Heart right ventricle (tissue), 16 donors: ENCODE measurements at places on chromosomes 1 and 21. TPM values are rescaled to one million over a fixed set of nuclear protein-coding genes. Genes with fewer than 3 reads are reported as not detected.

The RNU1-3 gene
- total RNA-seq: 2,262 TPM

The RGSL1 gene
- total RNA-seq: not detected

The H6PD gene
- 38.7 TPM for total RNA-seq

DNA sequence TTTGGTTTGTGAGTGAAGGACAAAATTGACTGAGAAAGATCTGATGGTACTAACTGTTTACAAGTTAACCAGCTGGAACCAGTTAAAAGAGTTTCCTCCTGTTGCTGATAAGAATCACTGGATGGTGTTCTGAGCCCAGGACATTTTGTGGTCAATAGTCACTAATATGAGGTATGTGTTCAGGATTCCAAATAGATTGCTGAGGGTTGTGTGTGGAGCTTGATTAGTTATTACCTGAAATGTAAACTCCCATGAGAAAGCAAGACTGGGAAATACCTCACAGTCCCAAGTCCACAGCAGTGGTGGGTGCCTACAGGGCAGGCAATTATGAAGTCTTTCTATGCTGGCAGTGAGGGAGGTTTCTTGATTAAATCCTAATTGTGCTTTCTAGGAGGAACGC is 164.6 kb downstream of the DNM3 start:
- H3K27me3 ChIP-seq: no peaks in the 10 kb centered on the region
- no peak overlapping the region for H3K27ac ChIP-seq
- no peaks in the 10 kb centered on the region for H3K4me1 ChIP-seq
- H3K4me3 ChIP-seq: no peak overlapping the region
- DNase-seq: no peak

DNA sequence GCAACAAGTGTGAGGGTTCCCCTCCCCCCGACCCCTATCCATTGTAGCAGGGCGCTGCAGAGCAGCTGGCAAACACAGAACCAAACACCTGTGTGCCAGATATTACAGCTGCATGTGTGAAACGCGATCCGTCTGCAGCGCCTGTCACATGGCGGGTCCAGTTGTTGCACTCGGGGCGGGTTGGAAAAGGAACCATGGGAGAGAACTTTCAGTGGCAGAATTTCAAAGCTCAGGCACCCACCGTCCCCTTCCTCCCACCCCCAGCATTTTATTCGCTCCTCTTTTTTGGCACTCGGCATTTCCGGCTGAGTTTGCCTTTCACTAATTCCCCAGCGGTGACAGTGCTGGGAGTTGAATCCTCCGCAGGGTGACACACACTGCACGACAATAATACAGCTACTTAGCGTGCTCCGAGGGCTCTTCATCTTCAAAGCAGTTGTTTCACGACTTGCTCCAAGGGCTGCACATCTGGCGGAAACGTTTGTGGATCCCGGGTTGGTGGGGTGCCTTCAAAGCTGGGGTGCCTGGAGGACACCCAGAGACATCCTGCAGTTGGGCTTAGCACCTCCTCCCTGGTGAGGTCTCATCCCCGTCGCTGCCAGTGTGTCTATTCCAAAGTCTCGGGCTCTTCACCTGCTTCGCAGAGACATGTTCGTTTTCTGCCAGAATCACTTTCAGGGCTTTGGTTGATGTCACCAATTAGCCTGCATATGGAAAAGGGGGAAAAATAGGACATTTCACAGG is 180.7 kb downstream of the ZBTB18 start:
- no peak overlapping the region for H3K4me3 ChIP-seq
- no peak for DNase-seq
- H3K36me3 ChIP-seq: no peaks in the 10 kb centered on the region

The RAB25 gene
- total RNA-seq: not detected

- no peak overlapping the region for H3K27ac ChIP-seq
- no peak overlapping the region for H3K4me3 ChIP-seq
- H3K27me3 ChIP-seq: no peaks in the 10 kb centered on the region
- H3K36me3 ChIP-seq: no peaks in the 10 kb centered on the region
Measured at GRCh38 chr1:187063271-187063670, 234.5 kb downstream of the PLA2G4A start.

DNA sequence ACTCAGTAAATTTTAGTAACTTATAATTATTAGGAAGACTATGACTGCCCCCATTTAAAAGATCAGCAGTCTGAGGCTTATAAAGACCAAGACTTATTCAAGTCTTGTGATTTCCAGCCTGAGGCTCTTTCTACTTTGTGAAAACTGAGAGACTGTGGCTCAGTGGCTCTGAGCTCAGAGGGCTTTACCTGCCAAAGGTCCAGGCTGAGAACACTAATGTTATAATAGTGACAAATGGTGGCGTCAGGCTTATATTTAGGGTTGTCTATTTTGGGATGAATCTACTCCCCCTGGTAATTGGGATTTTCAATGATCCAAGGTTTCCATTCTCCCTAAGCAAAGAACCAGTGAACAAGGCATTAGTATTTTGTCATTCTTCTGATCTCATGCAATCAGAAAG is 42.6 kb upstream of the EPS15 start:
- H3K27ac ChIP-seq: no peak overlapping the region
- DNase-seq: no peak
- H3K4me1 ChIP-seq: peaks cover 35% of the 10 kb centered on the region

The BRINP3 gene
- total RNA-seq: 0.20 TPM

GRCh38 chr1:82299656-82300055 is 498.9 kb downstream of the ADGRL2 start:
- no peaks in the 10 kb centered on the region for H3K4me1 ChIP-seq
- no peaks in the 10 kb centered on the region for H3K36me3 ChIP-seq
- no peak overlapping the region for H3K27ac ChIP-seq
- no peak overlapping the region for H3K4me3 ChIP-seq
- no peaks in the 10 kb centered on the region for H3K27me3 ChIP-seq

GRCh38 chr21:37139902-37140301 is 66.8 kb downstream of the TTC3 start:
- no peak overlapping the region for H3K27ac ChIP-seq
- H3K36me3 ChIP-seq: no peaks in the 10 kb centered on the region
- no peaks in the 10 kb centered on the region for H3K27me3 ChIP-seq
- no peak for DNase-seq
- H3K4me3 ChIP-seq: no peak overlapping the region
- H3K4me1 ChIP-seq: no peaks in the 10 kb centered on the region

GRCh38 chr1:14205066-14205465 is 393.4 kb upstream of the KAZN start:
- H3K27me3 ChIP-seq: peaks cover 18% of the 10 kb centered on the region
- H3K4me3 ChIP-seq: no peak overlapping the region
- H3K4me1 ChIP-seq: no peaks in the 10 kb centered on the region
- H3K27ac ChIP-seq: no peak overlapping the region
- H3K36me3 ChIP-seq: no peaks in the 10 kb centered on the region
- DNase-seq: no peak

DNA sequence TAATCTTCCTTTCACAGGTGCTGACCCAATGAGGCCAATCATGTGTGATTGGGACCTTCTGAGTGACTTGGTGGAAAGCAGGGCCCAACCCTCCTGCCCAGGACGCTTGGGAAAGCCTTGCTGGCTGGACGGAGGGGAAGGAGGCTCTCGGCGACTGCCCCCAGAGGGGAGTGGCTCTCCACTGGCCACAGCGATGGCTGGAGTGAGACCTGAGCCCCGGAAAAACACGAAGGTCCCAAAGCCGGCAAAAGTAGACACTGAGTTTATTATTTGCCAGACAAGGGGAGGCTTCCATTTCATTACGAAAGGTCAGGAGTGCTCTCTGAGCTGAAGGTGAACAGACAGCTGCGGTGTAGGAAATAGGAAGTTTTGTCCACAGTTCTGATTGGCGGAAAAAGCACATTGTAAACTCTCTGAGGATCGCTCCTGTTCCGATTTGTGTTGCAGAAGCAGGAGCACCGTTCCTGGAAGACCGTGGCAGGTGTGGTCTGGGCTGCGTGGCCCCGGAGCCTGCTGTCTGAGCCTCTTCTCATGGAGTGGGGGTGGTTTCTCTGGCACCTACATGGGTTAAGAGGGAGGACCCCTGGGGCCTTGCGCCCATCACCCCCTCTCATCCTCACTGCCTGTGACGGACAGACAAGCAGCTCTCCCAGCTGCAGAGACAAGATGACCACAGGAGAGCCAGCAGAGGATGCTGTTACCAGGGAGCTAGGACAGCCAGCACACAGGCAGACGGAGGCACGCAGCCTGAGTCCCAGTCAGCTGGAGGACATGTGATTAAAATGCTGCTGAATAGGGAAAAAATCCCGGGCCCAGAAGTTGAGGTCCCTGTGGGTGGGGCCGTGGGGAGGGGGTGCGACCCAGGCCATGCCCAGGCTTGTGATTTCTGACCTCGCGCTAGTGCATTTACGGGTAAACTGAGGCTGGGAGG is 41.5 kb downstream of the KRTAP10-1 start:
- DNase-seq: no peak
- H3K36me3 ChIP-seq: no peaks in the 10 kb centered on the region
- no peak overlapping the region for H3K27ac ChIP-seq
- peaks cover 7% of the 10 kb centered on the region for H3K4me1 ChIP-seq
- H3K27me3 ChIP-seq: peaks cover 6% of the 10 kb centered on the region

The LPAR3 gene
- 14.2 TPM for total RNA-seq

DNA sequence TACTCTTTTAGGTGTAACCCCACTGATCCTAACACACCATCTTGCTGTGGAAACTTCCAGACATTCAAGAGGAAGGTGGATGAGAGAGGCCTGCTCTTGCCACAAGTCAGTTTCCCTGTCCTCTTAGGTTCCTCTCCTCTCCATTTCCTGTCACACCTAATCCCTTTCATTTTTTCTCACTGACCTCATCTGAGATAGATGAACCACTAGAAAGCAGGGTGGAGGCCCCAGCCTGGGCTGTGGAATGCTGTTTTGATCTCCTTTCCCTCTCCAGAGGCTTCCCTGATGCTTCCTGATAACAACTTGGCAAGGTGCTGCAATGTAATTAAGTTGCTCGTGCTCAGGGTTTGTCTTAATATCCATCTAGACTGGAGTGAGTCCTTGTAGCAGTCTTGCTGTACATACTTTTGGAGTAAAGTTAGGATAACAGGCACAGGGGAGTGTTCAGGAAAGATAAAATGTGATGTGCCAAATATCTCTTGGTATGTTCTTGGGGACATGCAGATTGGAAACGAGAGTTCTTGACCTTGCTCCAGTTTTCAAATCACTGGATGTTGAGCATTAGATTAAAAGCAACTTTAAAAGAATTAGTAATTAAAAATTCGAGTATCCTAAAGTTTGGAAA is 11.2 kb downstream of the LRRC42 start:
- H3K4me3 ChIP-seq: no peak overlapping the region
- H3K36me3 ChIP-seq: no peaks in the 10 kb centered on the region
- H3K27me3 ChIP-seq: no peaks in the 10 kb centered on the region
- no peak overlapping the region for H3K27ac ChIP-seq

The DIO1 gene
- not detected for total RNA-seq

GRCh38 chr1:73310797-73311381 is 887.1 kb downstream of the LRRIQ3 start:
- no peaks in the 10 kb centered on the region for H3K27me3 ChIP-seq
- no peaks in the 10 kb centered on the region for H3K4me1 ChIP-seq
- no peak for DNase-seq
- H3K36me3 ChIP-seq: no peaks in the 10 kb centered on the region
- H3K4me3 ChIP-seq: no peak overlapping the region

The PLA2G2C gene
- total RNA-seq: not detected

- H3K36me3 ChIP-seq: no peaks in the 10 kb centered on the region
- DNase-seq: no peak
- H3K4me3 ChIP-seq: no peak overlapping the region
- peaks cover 24% of the 10 kb centered on the region for H3K4me1 ChIP-seq
Measured at GRCh38 chr1:64006276-64007051, 197.0 kb upstream of the UBE2U start.

- no peak overlapping the region for H3K4me3 ChIP-seq
- no peaks in the 10 kb centered on the region for H3K4me1 ChIP-seq
- no peaks in the 10 kb centered on the region for H3K27me3 ChIP-seq
Measured at GRCh38 chr1:93155335-93155734, 24.9 kb downstream of the TMED5 start.

The OSCP1 gene
- total RNA-seq: 6.7 TPM

GRCh38 chr1:94001397-94002045 is 92.3 kb upstream of the GCLM start:
- H3K27me3 ChIP-seq: no peaks in the 10 kb centered on the region
- H3K36me3 ChIP-seq: no peaks in the 10 kb centered on the region
- no peaks in the 10 kb centered on the region for H3K4me1 ChIP-seq
- DNase-seq: no peak
- H3K4me3 ChIP-seq: no peak overlapping the region
- no peak overlapping the region for H3K27ac ChIP-seq

The HRNR gene
- total RNA-seq: not detected

DNA sequence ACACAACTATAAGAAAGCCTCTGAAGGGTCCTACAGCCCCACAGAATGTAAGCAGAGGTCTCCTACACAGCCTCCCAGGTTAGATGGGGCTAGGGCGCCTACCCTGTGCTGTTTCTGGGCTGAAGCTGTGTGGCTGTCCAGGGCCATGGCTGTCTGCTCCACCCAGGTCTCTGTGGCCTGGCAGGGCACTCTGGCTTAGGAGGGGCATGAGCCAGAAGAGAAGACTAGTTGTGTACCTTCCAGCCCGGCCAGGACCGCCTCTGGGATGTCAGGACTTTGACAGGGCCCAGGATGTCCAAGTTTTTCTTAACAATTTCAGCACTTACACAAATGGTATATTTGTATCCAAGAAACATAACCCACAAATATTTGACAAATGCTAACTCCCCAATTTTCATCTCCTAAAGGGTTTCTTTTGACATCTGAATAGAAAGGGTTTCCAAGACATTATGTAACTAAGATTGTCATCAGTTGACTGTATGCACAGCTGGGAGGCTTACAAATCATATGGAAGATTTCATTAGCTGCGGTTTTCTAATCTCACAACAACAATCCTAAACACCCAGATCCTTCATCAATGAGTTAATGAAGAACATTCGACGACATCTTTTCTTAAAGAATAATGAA is 80.5 kb downstream of the HSF2BP start:
- DNase-seq: no peak
- H3K4me3 ChIP-seq: no peak overlapping the region
- H3K4me1 ChIP-seq: peaks cover 5% of the 10 kb centered on the region
- H3K36me3 ChIP-seq: no peaks in the 10 kb centered on the region
- no peak overlapping the region for H3K27ac ChIP-seq

The TPTE gene
- total RNA-seq: not detected
